ENCODE measurements at places on chromosomes 3 and 15. TPM values are rescaled to one million over a fixed set of nuclear protein-coding genes. Genes with fewer than 3 reads are reported as not detected.

The SPSB4 gene
- total RNA-seq = 2.4 TPM

The INSYN1 gene
- 3.1 TPM for total RNA-seq

The CFAP100 gene
- total RNA-seq = 10.4 TPM

The BNIP2 gene
- 96.6 TPM for total RNA-seq

The SMC4 gene
- total RNA-seq = 56.5 TPM

- DNase-seq = peak; percentile 21
Observed at GRCh38 chr15:38647683-38648082, 83.1 kb upstream of the RASGRP1 start.

- DNase-seq = no peak
Observed at GRCh38 chr3:151987893-151988292, 114.5 kb downstream of the SUCNR1 start.

DNA sequence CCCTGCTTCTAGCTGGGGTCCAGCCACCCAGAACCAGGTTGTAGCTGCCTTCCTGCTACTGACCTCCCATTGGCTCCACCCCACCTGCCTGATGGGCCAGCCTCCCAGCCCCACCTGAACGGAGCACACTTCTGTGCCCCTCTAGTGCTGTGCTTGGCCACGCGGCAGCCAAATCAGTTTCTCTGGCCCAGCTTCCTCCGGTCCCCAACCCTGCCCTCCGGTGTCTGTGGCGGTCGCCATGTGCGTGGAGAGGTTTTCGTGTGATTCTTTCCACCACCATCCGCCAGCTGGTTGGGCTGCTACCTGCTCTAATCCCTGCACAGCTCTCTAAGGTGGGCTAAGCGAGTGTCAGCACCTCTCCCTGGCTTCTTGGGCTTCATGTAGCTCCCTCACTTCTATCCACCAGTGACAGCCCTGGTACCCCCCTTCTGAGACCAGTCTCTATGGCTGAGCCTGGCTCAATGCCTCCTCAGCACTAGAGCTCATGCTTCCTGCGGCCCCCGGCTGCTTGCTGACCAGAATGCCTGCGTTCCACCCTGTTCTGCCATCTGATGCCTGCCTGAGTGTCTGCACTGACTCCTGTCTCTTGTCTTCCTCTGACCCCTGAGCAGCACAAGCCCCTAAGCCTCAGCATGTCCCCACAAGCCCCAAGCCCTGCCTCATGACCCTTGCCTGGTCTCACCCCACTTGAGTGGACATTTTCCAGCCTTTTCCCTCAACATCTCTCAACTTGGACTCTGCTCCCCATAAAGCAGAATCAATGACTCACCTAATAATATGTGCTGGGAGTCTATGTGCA lies 23.2 kb upstream of the MAGEF1 start:
- no peak for DNase-seq

GRCh38 chr15:90691982-90692773 lies 25.0 kb upstream of the BLM start:
- DNase-seq = no peak

- no peak for DNase-seq
Observed at GRCh38 chr3:22319446-22319845, 568.4 kb upstream of the ZNF385D start.

DNA sequence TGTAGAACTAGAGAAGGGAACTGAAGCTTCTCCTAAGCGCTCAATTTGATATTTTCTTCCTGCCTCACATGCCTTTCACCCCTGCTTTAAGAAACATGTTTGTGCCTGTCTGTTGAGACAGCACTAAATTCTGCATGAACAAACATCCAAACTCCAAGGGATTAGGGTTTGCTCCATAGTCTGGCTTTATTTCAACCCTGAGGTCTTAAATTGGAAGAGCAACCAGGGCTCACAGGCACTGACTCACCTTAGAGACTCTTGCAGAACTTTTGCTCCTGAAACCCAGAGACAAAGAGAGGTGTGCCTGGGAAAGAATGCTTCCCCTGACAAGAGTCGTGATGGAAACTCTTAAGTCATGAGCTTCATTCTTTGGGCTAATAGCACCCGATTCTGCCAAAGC lies 393.9 kb upstream of the MCTP2 start:
- DNase-seq = no peak

DNA sequence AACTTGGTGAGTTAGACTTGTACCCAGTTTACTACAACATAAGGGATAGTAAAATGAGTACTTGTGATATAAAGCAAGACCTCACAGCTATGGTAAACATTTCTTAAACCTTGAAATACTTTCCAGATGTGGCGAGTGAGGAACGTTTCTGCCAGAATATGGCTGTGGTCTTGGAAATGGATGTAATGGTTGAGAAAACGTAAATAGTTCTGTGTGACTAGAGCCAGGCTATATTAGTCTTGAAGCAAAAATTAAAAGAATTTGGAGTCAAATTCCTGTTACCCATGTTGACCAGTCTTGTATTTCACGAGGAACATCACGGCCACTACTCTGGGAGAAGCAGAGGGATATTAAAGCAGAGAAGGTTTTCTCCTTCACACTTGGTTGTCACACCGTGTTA lies 15.3 kb downstream of the OR4F15 start:
- no peak for DNase-seq

DNA sequence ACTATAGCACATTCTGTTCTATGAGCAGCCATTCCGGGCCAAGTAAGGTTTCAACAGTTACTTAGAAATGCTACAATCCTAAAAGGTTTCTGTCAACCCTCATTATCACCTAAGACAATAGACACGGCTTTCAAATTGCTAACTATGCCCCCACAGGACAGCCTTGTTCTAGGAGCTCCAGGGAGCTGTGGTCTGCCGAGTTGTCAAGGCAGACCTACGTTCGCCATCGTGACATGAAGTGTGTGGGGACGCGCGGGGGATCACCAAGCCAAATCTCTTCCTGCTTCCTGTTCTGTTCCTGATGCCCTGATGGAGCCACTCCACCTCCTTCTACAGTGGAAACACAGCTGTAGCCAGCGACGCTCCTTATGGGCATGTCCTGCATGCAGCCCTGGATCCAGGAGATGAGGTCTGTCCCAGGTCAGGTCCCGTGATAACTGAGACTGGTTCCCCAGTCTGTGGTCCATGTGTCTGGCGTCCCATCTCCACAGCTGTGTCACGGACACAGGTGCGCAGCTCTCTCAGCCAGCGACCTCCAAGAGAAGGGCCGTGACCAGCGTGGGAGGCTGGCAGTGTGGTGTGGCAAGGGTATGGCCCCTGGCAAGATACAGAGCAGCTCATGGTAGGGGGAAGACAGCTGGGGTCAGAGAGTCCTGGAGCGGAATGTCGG lies 82.8 kb downstream of the PCSK6 start:
- DNase-seq = no peak

DNA sequence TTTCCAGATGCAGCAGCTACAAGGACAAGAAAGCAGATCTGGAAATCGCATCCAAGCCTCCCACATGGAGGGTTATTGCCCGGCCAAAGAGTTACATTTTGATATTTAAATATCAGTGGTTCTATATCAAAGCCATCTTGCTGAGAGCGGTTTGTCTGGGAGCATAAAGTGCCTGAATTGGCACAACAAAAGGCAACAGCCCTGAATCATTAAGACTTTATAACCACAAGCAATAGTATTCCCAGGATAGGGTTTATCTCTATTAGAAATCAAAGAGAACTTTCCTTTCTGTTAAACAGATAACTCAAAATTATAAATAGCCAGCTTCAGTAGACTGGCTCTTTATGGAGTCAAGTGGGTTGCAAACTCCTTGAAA lies 564.7 kb downstream of the ROBO1 start:
- no peak for DNase-seq

DNA sequence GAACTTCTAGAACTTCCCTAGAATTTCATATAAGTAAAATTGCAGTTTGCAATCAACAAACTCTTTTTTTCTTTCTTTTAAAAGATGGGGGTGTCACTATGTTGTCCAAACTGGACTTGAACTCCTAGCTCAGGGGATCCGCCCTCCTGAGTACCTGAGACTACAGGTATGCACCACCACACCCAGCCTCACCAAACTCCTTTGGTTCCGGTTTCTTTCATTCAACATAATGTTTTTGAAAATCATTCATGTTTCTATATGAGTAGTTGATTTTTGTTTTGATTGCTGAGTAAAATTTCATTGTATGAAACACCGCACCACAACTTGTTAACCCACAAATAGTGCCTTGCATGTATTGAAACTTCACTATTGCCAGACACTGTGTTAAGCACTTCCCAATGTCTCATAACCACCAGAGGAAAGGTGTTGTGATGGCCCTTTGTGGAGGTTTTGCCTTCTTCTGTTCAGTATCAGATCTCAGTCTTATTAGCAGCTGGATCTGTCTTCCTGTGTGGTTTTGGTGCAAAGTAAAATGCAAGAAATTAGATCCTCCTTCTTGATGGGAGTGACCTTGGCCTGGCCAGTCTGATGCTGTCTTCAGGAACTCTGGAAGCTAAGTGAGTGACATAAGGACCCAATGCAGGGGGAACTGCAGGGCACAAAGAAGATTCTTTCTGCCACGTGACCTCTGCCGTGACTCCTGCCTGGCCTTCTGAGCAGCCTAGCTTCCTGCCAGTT lies 78.8 kb upstream of the UBE2E1 start:
- no peak for DNase-seq

DNA sequence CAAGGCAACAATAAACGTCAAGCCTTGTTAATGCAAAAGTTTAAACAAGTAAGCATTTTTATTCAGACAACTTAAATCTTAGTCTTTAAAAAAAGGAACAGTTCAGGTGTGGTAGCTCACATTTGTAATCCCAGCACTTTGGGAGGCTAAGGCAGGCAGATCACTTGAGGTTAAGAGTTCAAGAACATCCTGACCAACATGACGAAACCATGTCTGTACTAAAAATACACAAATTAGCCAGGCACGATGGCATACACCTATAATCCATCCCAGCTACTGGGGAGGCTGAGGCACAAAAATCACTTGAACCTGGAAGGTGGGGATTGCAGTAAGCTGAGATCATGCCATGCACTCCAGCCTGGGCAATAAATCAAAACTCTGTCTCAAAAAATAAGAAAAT lies 19.9 kb downstream of the ZBTB20 start:
- no peak for DNase-seq

DNA sequence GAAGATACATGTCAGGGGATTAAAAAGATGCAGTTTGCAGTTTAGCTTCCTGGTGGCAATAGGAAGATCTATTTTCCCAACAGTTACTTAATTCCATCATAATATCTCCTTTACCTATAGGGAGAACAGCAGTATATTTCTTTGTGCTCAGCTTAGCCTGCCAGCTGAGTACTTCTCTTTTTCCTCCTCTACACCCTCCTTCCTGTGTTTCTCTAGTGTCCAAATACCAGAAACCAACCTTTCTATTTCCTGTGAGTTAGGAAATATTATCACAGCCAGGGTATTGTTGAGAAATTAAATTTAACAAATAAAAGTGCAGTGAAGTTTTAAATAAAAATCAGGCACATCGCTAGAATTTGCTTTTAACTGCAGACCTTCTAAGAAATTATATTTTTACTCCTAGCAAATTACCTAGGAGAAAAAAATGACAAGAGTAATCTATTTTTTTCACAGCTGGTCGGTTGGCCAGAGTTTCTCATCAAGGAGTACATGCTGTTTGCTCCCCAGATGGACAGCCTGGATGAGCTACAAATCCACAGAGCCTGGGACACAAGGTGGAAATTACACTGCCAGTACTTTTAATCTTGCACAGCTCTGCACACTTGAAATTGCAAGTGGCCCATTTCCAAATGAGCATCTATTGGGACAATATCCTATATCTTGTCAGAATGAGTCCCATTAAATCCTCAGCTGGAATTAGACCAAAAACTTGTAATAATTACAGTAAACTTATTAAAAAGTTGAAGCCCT lies 185.2 kb upstream of the CFAP20DC start:
- DNase-seq = no peak

- no peak for DNase-seq
Observed at GRCh38 chr15:27408428-27408827, 437.4 kb downstream of the GABRG3 start.

DNA sequence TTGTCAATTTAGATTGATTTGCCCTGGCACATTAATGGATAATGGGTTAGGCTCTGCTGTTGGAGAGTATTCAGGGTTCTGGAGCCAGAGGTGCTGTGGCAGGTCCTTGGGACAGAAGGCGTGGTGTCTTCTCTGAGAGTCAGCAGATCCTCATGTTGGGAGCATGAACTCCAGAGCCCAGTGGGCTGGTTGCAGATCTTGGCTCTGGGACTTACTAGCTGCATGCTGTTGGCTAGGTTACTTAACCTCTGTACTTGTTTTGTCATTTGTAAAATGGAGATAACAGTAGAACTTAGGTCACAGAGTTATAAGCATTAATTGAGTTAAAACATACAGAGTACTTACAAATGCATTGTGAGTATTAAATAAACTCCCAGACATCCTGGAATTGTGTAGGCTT lies 77.6 kb downstream of the CCK start:
- no peak for DNase-seq

DNA sequence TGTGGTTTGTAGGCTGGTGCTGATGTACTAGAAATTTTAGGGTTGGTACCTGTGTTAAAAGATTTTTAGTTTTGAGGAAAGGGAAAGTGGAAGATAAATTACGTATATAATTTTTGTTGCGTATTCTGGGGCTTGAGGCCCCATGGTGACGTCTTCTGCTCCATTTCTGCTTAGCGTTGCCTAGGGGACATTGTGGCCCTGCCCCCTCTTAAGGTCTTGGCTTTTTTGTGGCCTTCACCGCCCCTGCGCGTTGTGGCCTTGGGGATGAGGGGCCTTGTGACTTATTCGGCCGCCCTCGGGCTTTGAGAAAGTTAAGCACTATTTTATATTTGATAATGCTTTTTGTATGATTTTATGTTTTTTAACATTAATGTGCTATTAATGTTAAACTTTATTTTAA lies 182.0 kb downstream of the KLF13 start:
- DNase-seq = no peak

DNA sequence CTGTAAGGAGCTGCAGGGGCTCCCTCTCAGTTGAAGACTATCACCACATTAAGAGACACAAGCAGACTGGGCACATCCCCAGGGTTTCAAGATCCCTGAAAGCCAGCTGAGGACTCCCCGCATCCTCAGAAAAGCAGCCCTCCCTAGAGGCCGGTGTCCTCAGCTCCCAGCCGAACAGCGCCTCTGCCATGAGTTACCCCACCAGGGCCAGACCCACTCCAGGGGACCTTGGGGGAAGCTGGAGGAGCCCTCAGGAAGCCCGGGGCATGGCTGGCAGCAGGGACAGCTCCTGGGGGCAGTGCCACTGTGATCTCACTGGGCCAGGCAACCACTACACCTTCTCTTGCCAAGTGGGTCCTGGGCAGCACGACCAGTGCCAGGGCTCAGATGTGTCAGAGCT lies 8.1 kb downstream of the KLF15 start:
- DNase-seq = no peak

DNA sequence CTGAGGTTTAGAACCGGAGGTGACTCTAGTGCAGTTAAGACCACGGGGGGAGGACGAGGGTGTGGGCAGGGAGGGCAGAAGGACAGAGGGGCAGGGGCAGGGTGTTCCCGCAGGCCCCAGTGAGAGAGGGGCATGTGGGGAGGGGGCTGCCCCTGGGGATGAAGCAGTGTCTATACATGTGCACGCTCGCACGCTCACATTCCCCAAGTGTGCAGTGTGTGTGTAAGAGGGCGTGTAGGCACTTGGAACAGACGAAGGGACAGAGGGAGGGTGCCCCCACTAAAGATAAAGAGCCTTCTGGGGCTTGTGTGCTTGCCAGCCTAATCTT lies 69.5 kb upstream of the MEF2A start:
- DNase-seq = no peak

GRCh38 chr3:14805961-14806537 lies 12.7 kb upstream of the FGD5 start:
- DNase-seq = no peak

- no peak for DNase-seq
Observed at GRCh38 chr3:121627622-121628021, 33.1 kb downstream of the HCLS1 start.

GRCh38 chr15:56732135-56732885 lies 999 bp downstream of the ZNF280D start:
- DNase-seq = peak; percentile 20

GRCh38 chr3:24305795-24306467 lies 188.7 kb downstream of the THRB start:
- DNase-seq = peak; percentile 87
